ENCODE measurements at places on chromosomes 6 and 20.

DNA sequence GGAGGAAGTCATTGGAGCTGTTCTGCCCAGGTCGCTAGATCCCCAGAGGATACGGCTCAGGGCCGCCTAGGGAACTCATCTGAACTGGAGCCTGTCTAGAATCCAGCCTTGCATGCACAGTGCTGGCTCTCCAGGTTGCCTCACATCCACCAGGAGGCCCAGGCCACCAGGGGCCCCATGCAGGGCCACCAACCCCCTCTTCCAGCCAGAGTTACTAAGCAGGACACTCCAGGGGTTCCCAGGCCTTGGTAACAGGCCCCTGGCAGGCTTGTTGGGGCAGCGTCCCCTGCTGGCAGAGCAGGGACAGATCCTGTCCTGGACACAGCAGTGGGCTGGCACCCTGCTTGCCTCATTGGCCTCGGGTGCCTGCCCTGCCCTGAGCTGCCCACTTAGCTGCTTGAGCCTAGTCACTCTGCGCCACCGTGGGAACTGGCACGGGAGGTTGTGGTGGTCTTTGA lies 35.3 kb downstream of the EFCAB8 start:
- no peak for DNase-seq

DNA sequence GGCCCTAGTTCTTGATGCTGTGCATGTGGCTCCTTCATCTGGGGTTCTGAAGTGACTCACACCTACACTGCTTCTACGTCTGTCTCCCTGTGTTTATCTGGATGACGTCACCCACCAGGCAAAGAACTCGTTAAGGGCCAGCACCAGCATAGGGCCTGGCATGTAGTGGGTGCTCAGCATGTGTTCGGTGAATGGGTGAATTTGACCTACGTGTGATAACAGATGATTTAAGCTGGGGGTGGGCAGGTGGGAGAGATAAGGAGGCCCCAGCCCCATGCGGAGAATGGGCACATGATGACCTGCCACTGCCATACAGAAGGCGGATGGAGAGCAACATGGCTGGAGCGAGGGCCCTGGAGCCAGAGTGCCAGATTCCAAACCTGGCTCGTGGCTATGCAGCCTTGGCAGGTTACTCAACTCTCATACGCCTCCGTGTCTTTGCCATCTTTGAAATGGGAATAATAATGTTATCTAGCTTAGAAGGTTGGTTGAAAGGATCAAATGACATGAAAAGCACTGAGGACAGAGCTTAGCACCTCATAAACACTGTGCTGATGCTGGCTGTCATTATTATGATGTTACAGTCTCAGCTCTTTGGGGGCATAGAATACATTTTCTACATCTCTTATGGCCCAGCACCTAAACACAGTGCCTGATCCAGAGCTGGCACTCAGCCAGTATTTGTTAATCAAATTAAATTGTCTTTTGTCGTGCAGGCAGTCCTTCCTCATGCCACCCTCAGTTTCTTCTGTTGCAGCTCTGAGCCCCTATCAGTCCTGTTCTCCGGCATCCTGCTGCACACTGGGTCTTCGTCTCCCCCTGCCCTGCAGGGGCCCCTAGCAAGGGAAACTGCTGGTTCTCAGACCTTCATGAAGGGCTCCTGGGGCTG lies 39.6 kb downstream of the VEGFA start:
- no peak for DNase-seq

- DNase-seq, result no peak
These were observed 12.7 kb upstream of the SMOC2 start for GRCh38 chr6:168428052-168428826.

GRCh38 chr6:38320843-38321242 lies 318.9 kb downstream of the BTBD9 start:
- no peak for DNase-seq

- no peak for DNase-seq
These were observed 110.6 kb upstream of the TENT5A start for GRCh38 chr6:81863123-81863522.

DNA sequence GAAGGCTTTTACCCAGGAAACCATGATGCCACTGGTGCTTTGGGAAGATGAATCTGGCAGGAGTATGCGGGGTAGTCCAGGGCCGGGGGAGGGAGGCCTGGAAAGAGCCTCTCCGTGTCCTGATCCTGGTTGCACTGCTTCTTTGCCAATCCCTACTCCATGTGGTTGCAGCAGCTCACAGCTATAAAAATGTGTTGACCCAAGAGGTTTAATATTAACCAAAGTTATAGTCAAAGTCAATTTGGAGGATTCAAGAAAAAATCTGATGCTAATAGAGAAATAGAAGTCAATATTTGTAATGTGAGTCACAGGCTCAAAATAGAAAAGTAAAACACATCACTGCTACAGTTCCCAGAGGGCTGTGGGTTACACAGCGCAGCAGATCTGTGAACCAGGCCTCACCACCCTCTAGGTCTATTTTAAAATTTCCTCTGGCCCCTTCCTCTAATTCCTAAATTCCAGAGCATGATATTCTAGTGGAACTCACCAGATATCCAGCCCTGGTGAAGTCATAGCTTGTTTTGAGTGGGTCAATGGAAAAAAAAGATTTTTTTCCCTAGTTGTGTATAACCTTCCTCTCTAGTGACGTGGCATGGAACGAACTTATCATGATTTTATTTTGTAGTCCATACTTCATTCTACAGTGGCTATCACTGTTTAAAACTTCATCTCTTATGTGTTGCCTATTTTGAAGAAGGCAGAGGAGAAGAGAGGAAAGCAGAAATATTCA lies 63.2 kb upstream of the BMP2 start:
- no peak for DNase-seq

GRCh38 chr6:132919045-132919860 lies 104.9 kb downstream of the RPS12 start:
- no peak for DNase-seq

GRCh38 chr20:22623211-22623610 lies 38.8 kb upstream of the FOXA2 start:
- DNase-seq, result no peak

DNA sequence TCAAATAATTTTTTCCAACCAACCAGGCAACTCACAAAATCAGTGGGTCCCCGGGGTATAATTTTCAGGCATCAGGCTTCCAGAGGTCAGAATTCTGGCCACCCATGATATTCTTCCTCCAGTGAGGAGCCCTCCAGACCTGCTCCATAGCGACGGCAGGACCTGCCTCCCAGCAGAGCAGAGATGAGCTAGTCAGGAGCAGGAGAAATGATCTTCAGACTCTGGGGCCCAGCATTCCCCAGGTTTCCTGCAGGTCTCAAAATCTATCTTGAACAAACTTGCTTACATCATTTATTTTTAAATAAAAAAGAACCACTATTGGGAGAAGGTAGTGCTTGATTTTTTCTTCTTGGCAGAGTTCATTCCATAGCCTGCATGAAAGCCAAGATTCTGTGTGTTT lies 44.7 kb downstream of the FAM50B start:
- DNase-seq, result no peak

All from stimulated activated CD4-positive, alpha-beta T cell treated with anti-CD3 and anti-CD28 coated beads, Interleukin-1b, Interleukin-23, amount 100 ng/mL, for 24 hours (primary cell).